Mononuclear cell (primary cell): ENCODE measurements at places on chromosomes 1 and 21. TPM values are rescaled to one million over a fixed set of nuclear protein-coding genes. Genes with fewer than 3 reads are reported as not detected.

KCNH1 gene
- total RNA-seq, result not detected

FNDC5 gene
- 0.10 TPM for total RNA-seq

CLDN17 gene
- not detected for total RNA-seq

EIF3I gene
- 122 TPM for total RNA-seq

CDA gene
- 7.5 TPM for total RNA-seq
